ENCODE measurements at places on chromosomes 5 and 9. TPM values are rescaled to one million over a fixed set of nuclear protein-coding genes. Genes with fewer than 3 reads are reported as not detected.
A peak's percentile ranks its signal among the peaks of the same experiment; 100 is the strongest.

GRCh38 chr9:116476935-116477381, 210.1 kb upstream of the TRIM32 start:
- no peak for DNase-seq

DNA sequence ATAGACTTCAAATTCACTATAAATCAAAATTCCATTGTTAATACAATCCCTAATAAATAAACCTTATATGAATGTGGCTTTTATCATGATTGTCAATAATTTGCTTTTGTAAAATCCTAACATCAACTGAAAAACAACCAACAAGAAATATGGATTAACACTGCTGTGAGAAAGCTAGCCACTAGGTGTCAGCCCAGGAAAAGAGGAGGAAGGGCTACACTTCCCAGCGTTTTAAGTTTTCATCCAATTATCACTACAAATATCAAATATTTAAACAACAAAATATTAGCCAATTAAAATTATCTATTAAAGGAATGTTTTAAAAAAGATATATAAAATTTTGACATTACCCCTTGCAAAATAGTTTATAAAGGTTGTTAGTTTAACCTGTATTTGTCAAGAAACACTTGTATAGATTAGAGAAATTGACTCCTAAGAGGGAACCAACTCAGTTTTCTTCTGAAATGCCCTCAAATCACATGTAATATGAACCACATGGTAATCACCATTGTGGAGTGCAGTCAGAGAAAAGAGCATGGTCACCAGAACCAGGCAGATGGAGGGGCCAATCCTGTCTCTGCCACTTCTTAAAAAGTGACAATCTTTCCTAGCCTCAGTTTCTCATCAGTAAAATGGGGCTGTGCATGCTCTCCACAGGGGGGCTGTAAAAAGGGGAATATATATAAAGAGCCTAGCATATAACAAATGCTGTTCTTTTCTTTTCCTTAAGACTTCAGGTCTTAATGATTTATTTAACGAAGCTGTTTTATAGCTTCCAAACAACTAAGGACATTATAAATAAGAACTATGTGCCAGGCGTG, 188.2 kb downstream of the CRB2 start:
- DNase-seq = peak; percentile 32

GRCh38 chr5:96778409-96778808, 29.3 kb downstream of the ERAP1 start:
- DNase-seq = no peak

DNA sequence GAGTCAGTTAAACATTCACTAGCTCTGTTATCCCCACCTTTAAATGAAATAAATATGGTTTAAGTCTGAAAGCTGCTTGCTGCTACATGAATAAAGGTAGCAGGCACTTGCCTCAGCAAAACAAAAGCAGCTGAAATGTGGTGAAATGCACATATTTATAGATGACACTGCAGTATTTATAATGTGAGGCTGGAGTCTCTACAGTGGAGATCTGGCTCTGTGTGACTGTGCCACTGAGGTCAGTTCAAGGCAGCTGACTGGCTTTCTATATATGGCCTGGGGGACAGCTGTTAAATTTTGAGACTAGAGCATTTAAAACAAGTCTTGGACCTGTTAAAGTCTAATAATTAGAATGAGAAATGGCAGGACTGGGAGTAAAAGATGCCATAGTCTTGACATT, 859.6 kb upstream of the SEMA6A start:
- no peak for DNase-seq

DNA sequence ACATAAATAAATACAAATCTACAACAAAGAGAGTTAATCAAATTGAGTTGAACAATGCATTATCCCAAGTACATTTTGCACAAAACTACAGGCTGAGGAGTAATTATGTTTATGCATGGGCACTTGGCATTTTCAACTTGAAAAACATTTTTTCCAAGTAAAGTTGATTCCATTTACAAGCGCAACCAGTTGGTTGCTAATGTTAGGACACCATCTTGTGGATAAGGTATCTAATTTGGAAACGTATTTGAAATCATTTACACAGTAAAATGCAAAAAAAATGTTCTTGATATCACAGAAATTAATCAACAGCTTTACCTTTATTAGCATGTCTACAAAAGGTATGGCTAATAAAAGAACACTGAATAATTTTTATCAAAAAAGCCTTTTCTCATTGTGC, 18.8 kb downstream of the FTMT start:
- DNase-seq = peak; percentile 6

GRCh38 chr9:110918316-110919049, 119.8 kb downstream of the LPAR1 start:
- peak; percentile 86 for DNase-seq

Gene C5orf15
- total RNA-seq = 20.8 TPM

Gene TIMD4
- total RNA-seq = not detected

Gene TAF1L
- total RNA-seq = under 0.01 TPM

DNA sequence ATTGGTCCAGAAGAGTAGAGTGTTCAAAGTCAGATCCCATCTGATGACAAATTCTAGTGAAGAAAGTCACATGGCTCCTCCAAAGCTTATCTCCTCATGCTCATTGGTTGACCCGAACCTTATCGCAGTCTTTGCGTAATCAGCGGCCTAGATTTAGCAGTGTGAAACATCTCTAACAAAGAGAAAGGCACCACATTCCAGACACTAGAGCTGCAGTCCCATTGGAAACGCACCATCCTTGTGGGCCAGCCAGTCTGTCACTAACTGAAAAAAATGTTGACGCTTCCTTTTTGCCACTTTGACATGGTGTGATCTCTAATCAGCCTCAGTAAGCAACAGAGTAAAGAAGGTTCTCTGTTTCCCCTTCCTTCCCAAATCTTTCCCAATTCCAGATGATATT, 458.0 kb upstream of the WWC1 start:
- DNase-seq = no peak

Gene SPAAR
- not detected for total RNA-seq

- no peak for DNase-seq
These were observed 19.2 kb downstream of the WNK2 start for GRCh38 chr9:93203026-93203717.

DNA sequence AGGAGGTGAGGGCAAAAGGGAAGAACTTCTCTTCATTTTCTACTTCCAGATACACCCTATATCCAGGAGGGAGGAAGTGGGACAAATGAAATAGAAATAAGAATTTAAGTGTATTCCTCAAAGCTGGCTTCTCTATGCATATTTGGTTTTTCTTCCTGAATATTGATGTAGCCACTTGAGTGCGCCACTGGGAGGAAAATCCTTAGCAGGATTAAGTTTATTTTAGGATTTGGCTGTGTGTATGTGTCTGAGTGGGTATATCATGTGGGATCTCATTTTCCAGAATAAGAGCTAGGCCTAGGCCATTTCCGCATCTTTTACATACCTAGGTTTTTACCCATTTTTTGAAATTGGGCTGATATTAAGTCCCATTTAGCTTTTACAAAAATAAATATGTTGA, 42.5 kb downstream of the MAP1B start:
- no peak for DNase-seq

Gene TRIM7
- 35.7 TPM for total RNA-seq

DNA sequence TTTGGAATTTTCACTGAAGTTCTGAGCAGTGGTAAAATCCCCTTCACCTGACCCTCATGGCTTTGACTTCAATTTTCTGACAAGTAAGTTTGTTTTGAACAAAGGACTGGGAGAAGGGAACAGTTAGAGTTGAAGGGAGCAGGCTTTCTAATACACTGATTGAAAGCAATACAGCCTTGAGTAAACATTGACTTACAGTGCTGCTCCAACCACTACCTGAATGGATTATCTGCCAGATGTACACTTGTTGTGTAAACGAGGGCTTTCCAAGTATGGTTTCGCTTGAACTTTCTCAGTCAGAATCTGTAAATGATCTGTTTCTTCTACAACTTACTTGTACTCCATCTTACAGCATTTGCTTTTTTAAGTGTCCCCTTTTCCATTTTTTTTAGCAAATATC, 1414.9 kb upstream of the NUDT12 start:
- no peak for DNase-seq

- no peak for DNase-seq
These were observed 149.4 kb downstream of the CD180 start for GRCh38 chr5:67047160-67047559.

GRCh38 chr9:3511551-3511950, 14.2 kb downstream of the RFX3 start:
- no peak for DNase-seq

- DNase-seq = no peak
These were observed 99.3 kb downstream of the NUDT12 start for GRCh38 chr5:103463261-103463660.

DNA sequence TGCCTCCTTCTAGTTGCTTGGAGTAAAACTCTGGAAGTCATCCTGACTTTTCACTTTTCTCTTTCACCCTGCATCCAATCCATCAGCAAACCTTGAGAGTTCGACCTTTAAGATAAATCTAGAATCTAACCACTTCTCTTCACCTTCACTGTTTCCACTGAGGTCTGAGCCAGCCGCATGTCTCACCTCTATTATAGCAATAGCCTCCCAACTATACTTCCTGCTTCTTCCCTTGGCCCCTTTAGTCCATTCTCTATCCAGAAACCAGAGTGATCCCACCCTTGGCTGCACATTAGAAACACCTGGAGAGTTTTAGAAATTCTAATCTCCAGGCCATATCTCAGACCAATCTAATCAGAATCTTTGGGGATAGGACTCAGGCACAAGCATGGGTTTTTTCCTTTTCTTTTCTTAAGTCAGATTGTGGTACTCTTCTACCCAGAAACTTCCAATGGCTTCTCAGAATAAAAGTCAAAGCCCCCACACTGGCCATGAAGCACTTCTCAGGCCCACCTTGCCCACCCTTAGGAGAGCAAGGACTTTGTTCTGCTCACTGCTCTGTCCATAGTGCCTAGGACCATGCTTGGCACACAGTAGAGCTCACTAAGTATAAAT, 33.1 kb downstream of the MFAP3 start:
- no peak for DNase-seq

- no peak for DNase-seq
These were observed 144.7 kb downstream of the GABBR2 start for GRCh38 chr9:98563988-98564387.

Measured in bronchial epithelial cell (primary cell).